ENCODE measurements at places on chromosomes 6 and 20. TPM values are rescaled to one million over a fixed set of nuclear protein-coding genes. Genes with fewer than 3 reads are reported as not detected.

DNA sequence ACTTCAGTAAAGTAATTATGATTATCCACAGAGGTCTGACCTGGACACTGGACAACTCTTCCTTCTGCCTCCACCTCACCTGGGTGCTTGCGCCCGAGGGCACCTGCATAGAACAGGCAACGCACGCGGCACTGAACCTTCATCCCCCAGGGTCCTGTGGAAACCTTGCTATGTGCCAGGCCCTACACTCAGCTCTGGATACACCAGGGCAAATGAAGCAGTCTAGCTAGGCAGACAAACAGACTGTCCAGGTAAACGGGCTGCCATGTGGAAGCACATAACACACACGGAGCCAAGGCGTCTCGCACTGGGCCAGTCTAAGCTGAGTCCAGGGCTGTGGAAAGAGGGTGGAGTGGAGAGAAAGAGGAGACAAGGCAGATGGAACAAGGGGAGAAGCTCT, 109.3 kb upstream of the AFDN start:
- no peak for DNase-seq

DNA sequence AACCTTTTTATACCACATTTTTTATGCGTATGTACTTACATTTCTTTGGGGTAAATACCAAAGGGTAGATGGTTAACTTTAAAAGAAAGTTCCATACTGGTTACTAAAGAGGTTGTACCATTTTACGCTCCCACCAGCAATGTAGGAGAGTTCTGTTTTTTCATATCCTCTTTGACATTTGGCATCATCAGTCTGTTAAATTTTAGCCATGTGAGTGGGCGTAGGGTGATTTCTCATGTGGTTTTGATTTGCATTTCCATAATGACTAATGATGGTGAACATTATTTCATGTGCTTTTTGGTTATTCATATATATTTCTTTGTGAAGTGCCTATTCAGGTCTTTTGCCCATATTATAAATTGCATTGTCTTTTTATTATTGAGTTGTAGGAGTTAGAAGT, 194.2 kb downstream of the PRL start:
- no peak for DNase-seq

DNA sequence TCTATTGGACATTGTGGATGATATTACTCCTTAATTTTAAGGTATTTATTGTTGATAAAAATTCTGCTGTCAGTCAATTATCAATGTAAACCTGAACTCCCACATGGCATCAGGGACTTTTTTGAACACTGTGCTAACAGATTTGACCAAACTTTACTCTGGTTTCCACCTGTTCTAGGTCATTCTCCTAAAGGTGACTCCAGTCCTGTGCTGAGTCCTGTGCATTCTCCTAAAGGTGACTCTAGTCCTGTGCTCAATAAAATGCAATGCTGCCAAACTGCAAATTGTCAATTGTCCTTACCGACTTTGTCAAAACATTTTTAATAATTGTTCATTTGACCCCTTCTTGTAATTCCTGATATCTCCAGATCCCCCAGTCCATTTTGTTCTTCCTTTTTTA, 408.4 kb upstream of the EPHA7 start:
- no peak for DNase-seq

CLVS2 gene
- 1.5 TPM for total RNA-seq

OPRM1 gene
- total RNA-seq: 0.41 TPM
